ENCODE measurements at places on chromosomes 1 and 21.

DNA sequence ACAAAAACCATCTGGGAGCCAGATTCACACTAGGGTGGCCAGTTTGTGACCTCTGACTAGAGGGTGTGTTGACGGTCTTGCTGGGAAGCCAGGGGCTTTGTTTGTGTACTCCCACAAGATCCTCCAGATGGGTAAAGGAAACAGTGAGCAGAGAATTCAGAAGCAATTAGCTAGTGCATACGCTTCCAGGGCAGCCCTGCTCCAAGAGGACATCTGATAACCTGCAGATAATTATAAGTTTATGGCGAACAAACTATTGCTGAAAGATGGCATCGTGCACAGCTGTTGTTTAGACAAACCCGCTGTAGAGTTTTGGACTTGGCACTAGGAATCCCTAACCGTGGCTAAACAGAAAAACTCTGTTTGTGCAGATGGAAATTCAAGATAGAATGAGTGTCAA lies 326.4 kb downstream of the TGFB2 start:
- no peak for DNase-seq

DNA sequence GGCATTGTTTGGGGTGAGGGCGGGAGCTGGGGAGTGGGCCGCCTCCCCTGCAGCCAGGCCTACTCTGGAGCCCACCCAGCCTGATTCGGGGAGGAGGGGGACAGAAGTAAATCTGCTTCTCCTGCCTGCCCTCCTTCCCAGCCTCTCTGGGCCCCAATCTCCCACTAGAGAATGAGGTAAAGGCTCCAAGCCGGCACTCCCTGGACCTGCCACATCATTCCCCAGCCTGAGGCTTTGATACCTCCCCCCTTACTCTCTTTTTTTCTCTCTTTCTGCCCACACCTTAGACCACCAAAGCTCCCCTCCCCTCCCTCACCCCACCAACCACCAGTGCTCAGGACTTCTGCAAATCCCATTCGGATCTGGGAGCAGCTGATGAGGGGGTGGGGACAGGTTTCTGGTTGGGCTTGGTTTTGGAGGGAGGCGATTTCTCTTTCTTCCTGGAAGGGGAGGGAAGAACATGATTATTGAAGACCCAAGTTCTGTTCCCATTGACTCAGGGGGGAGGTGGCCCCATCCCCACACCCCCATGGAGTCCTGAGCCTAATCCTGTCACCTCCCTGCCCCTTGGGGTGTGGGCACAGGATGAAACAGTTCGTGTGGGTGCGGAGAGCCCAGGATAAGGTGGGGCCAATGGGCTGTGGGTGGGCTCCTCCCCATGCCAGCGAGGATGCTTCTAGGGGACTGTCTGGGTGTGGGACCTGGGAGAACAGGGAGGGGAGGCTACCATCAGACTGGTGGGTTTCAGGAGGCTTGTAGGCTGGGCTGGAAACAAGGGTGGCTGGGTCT lies 1.3 kb downstream of the MAP7D1 start:
- no peak for DNase-seq

- DNase-seq = no peak
These were observed 621.0 kb upstream of the NCAM2 start for GRCh38 chr21:20377250-20377649.

- DNase-seq = no peak
These were observed 24.9 kb downstream of the FAM163A start for GRCh38 chr1:179767996-179768395.

DNA sequence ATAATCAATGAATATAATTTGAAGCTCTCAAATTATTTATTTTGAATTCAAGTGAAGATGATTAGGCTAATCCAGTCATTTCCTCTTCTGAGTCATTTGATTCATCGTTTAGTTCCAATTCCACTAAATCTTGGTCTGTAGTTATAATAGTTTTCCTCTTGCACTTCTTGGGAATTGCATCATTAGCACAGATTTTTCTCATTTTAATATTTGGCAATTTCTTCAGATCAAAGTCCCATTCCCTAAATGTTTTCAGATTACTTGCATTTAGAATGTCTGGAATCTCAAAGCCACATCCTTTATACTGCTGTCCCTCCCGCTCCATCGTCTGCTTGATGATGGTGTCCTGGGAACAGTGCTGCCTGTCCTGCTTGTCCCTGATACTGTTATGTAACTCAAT lies 43.5 kb downstream of the MAST2 start:
- DNase-seq = no peak

DNA sequence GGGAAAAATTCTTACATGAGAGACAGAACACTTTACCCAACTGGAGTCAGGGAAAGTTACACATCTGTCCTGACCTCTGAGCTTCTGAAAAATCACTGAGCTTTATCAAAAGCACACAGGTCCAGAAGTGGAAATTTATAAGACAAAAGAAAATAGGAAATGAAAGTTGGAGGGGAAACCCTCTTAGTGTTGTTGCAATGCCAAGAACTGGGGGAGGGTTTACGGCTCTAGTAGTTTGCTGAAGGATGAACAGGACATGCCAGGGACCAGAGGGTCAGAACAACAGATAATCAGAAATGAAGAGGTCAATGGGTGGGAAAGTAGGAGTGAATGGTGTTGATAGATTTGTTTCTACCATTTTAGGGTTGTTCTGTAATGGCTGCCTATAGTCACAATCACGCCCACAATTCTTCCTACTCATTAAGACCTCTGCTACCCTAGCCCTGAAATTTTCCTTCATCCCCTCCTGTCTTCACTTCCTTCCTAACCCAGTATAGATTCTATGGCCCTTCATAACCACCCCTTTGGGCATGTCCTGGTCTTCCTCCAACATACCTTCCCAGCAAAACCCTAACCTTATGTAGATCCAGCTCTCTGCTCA lies 30.3 kb upstream of the FMOD start:
- no peak for DNase-seq
